Heart right ventricle (tissue), 16 donors: ENCODE measurements at places on chromosomes 6 and 20. TPM values are rescaled to one million over a fixed set of nuclear protein-coding genes. Genes with fewer than 3 reads are reported as not detected.
A peak's percentile ranks its signal among the peaks of the same experiment; 100 is the strongest.

DNA sequence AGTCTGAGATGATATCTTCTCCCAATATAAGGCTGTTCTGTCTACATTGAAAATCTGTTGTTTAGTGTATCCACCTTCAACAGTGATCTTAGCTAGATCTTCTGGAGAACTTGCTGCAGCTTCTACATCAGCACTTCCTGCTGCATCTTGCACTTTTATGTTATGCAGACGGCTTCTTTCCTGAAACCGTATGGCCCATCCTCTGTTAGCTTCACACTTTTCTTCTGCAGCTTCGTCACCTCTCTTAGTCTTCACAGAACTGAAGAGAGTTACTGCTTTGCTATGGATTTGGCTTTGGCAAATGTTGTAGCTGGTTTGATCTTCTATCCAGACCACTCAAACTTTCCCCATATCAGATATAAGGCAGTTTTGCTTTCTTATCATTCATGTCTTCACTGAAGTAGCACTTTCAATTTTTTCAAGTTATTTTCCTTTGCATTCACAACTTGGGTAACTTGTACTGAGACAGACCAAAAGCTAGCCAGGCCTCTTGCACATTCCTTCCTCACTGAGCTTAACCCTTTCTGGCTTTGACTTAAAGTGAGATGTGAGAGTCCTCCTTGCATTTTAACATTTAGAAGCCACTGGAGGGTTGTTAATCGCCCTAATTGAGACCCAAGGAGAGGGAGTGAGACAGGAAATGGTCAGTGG is 110.1 kb downstream of the PREP start:
- DNase-seq, result no peak

DNA sequence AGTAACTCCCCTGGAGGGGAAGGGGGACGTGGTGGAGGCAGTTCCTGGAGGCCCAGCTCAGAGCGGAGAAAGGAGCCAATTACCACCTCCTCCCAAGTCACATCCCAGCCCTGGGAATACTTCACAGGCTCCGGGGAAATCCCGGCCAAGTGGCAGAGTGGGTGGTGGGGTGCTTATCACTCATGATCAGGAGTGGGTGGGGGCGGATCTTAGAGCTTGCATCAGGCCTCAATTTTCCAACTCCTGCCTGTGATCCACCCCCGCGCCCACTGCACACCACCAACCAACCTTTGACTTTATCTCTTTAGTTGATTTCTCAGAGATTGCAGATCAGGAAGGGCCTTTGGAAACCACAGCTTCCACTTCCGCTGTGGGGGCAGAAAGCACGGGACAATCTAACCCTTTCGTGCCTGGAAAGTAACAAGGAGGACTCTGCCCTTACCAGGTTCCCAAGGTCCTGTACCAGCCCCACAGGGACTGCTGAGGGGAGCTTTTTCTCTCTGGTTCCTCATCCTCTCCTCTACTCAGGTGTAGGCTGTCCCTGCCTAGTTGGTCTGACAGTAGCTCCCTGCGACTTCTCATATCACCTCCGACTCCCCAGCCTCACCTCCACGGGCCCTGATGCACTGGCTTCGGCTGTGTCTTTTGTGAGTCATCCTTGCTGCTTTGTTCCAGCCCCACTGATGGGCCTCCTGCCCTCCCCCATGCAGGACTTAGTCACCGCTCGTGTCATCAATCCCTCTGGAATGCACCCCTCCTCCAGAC is 24.9 kb upstream of the IER3 start:
- peak; percentile 56 for DNase-seq

- no peak for DNase-seq
Observed at GRCh38 chr6:98092331-98092730, 742.0 kb upstream of the POU3F2 start.

GRCh38 chr6:148682990-148683389 is 63.8 kb upstream of the UST start:
- DNase-seq, result no peak

DNA sequence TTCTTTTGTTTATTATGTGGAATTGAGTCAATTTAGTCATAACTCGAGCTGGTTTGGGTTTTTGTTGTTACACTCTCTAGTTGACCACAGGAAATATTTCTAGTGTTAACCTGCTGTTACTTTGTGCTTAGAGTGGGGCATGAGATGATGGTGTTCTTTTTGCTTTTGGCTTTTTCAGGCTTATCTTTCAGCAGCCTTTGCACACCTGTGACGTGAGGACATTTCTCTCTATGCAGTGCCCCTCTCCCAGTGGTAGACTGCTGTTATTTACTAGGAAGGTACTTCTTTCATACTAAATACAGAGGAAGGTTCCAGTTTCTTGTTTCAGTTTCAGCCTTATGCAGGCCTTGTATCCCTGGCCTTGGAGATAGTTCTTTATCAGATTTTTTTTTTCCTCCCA is 766.8 kb upstream of the MAN1A1 start:
- DNase-seq, result no peak

TFAP2C gene
- 0.03 TPM for polyA plus RNA-seq

B3GALT4 gene
- polyA plus RNA-seq, result 9.1 TPM

ISM1 gene
- 0.54 TPM for polyA plus RNA-seq
